ENCODE measurements at places on chromosomes 12 and 14.

- no peak for DNase-seq
Measured at GRCh38 chr14:74610866-74611649, 979 bp downstream of the LTBP2 start.

DNA sequence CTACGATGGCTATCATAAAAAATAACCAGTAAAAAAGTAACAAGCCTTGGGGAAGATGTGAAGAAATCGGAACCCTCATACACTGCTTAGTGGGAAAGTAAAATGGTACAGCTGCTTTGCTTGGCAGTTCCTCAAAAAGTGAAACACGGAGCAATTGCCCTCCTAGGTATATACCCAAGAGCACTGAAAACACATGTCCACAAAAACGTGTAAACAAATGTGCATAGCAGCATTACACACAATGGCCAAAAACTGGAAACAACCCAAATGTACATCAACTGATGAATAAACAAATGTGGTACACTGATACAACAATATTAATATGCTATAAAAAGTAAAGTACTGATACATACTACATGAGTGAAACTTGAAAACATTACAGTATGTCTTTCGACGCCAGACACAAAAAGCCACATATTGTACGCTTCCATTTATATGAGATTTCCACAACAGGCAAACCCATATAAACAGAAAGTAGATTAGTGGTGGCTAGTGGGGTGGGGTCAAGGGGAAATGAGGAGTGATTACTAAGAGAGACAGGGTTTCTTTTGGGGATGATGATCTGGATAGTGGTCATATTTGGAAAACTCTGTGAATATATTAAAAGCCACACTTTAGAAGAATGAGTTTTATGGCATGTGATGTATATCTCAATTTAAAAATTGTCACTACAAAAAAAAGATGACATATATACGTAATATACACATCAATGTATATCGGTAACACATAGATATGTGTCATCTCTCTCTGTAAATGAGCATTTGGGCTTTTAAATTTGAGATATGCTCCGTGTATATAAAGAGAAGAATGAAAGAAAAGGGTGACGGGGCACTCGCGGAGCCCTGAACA is 996 bp downstream of the SLC41A2 start:
- no peak for DNase-seq

GRCh38 chr12:96427269-96427729 is 27.1 kb upstream of the CDK17 start:
- DNase-seq, result peak; percentile 51

GRCh38 chr14:91008759-91009409 is 51.6 kb downstream of the RPS6KA5 start:
- no peak for DNase-seq

- DNase-seq, result no peak
Measured at GRCh38 chr14:21807975-21808374, 134.4 kb upstream of the OR4E1 start.

DNA sequence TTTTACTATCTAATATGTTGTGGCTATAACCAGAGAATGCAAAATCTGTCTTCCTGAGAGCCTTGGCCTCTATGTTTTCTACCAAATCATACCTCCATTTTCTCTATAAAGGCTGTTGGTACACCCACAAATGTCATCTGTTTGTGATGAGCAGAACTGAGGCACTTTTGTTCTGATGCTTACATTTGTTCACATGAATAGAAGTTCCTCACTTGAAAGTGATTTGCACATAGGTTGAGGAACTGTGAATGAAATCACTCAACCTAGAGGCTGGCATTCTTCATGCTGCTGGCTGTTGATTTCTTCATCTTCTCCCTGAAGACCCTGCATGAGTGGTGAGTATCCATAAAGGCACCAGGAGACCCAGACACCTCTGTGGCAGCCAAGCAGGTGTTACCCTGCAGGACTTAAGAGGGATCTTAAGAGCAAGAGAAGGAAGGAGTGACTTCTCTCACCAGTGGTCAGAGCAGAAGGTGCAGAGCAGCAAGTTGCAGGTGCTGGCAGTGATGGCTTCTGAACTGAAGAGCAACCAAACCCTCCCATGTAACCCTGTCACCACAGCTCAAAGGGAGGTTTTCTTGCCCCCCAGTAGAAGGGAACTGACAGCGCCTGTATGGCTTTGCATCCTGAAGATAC is 110.3 kb downstream of the HMGA2 start:
- no peak for DNase-seq

- no peak for DNase-seq
Measured at GRCh38 chr12:101490286-101490920, 15.3 kb downstream of the SPIC start.

DNA sequence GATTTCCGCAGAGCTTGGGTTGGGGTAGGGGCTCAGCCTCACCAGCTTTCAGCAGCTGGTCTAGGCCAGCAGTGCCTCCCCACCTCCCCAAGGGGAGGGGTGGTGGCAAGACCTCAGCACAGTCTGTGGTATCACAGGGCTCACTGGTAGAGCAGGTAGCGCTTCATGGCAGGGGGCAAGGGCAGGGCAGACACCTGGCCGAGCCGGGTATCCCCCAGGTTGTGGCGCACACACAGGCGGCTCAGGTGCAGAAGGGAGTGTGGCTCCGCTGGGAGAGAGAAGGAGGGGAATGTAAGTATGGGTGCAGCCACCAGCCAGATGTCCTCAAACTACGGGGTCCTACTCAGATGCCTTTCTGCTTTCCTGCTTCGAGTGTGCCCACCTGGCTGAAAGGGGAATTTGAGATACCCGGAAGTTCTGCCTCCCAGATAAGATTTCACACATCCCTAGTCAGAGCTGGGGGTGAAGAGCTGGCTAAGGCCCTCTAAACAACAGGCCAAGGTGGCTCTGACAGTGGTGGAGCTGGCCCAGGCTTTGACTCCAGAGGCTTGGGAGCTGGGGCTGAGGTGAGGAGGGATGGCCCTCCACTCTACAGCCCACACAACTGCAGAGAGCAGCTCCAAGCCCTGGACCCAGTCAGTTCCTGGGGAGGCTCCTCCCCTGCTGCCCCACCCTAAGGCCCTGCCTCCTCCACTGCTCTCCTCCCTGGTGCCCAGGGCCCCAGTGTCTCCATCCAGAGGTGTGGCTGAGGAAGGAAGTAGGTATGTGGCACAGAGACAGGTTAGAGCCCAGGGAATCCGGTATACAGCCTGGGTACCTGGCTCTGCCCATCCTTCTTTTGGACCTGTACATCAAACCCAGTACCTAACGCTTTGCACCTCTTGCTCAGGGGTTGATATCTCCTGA is 1.8 kb downstream of the SPSB2 start:
- no peak for DNase-seq

DNA sequence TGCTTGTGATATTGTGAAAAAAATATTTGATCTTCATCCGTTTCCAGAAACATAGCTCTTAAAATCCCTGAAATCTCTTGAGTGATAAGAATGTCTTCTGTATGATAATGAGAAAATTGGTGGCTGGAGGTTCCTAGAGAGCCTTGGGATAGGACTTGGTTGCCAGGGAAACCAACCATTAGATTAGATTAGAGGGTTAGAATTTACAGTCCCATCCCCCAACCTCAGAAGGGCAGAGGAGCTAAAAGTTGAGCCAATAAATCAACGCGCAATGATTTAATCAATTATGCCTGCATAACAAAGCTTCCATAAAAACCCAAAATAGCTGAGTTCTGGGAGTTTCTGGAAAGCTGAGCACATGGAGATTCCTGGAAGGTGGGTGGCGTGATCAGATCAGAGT is 10.6 kb downstream of the SEL1L start:
- no peak for DNase-seq

GRCh38 chr14:45679853-45680252 is 426.9 kb upstream of the MIS18BP1 start:
- DNase-seq, result no peak

DNA sequence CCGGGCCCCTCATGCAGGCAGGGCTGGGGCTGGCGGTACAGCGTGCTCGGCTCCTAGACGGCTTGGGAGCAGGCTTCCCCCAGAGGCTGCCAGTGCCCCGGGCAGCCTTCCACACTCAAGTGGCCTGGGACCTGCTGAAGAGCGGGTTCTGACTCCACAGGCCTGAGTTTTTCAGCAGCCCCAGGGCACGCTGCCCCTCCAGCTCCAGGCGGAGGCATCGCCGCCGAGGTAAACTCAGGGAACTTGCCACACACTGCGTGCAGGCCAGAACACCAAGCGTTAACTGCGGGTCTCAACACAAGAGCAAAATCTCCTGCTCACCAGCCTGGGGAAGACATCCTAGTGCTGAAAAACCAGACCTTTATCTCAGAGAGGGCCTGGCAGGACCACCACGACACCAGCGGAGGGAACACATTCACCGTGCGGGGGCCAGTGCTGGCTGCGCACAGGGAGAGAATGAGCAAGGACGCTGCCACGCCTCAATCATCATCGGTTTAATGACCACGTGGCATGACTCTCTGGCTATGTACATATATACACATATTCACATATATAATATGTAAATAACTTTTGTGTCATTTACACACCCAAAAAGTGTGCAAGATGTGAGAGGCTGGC is 21.3 kb downstream of the PSMC1 start:
- no peak for DNase-seq

- DNase-seq, result no peak
Measured at GRCh38 chr14:32004300-32004699, 72.8 kb upstream of the ARHGAP5 start.

GRCh38 chr12:116074686-116075085 is 202.8 kb downstream of the MED13L start:
- DNase-seq, result no peak

DNA sequence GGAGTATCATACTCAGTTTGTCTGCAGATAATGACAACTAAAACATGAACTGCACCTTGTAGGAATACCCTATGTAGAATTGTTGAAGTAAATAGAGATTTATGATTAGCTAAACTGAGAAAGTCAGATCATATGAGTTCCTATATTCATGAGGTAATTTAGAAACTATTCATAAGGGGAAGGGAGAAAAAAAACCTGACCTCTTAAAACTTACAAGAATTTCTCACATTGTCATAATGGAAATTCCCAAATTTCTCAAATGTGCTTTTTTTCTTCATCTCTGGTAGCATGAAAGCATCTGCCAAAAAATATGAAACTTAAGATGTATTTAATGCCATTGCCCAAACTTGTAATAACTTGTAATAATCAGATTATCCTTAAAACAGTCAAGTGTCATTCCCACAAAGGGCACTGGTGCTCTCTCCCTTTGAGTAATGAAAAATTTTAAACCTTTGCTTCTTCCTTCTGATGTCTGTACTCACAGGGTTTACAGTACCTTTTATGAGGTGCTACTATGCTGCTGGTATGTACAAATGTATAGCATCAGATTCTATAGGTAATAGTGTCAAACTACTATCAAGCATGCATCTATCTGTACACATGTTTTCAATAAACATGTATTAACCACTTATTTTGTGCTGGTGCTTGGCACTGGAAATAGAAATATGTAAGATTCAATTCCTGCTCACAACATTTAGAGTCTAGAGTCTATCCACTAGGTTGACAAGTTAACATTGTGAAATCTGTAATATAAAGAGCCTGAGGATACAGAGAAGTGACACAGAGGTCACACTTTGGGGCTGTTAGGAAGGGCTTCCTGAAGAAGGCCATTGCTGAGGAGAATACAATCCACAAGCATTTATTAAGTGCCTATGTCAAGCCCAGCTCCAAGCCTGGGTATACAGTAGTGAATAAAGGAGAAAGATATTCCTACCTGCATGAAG is 17.4 kb upstream of the DRAM1 start:
- no peak for DNase-seq

GRCh38 chr12:59636945-59637691 is 41.3 kb downstream of the SLC16A7 start:
- no peak for DNase-seq

DNA sequence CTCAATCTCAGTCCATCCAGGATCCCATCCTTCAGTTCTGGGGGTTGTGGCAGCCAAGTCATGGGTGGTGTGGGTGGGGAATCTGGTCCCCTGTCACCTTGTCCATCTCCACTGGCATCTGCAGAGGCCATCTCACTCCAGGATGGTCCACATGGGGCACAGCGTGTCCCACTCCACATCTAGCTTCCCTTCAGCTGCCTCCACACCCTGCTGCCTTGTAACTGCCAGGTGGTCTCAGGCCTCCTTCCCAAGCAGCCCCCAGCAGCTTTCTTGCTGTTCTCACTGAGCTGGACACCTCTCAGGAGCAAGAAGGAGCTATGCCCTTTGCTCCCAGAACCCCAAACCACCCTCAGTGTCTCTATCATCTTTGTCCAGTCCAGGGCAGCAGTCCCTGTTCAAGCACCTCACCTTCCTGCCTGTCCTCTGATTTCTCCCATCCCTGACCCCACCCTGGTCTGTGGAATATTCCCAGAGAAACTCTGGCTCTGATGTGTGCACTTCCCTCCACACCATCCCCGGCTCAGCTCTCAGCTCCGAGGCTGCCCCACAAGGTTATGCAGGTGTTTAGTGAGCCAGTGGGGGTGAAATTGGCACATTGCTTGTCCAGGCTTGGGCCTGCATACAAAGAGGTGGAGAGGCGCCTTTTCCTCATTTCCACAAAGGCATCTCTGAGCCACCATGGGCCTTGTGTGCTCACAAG is 13.7 kb upstream of the DYNC1H1 start:
- no peak for DNase-seq

DNA sequence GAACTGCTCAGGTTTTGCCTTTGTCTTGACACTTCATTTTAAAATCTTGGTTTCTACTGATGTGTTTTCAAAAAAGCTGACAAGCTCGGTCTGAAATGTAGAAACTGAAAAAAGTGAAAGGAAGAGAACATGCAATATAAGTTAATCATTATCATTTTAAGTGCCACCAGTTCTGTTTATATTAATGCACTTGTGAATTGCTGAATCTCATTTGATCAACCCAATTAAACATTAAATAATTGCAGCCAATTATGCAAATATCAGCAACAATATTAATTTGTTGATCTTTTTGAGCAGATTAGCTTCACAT is 133.8 kb downstream of the BCAT1 start:
- DNase-seq, result no peak

DNA sequence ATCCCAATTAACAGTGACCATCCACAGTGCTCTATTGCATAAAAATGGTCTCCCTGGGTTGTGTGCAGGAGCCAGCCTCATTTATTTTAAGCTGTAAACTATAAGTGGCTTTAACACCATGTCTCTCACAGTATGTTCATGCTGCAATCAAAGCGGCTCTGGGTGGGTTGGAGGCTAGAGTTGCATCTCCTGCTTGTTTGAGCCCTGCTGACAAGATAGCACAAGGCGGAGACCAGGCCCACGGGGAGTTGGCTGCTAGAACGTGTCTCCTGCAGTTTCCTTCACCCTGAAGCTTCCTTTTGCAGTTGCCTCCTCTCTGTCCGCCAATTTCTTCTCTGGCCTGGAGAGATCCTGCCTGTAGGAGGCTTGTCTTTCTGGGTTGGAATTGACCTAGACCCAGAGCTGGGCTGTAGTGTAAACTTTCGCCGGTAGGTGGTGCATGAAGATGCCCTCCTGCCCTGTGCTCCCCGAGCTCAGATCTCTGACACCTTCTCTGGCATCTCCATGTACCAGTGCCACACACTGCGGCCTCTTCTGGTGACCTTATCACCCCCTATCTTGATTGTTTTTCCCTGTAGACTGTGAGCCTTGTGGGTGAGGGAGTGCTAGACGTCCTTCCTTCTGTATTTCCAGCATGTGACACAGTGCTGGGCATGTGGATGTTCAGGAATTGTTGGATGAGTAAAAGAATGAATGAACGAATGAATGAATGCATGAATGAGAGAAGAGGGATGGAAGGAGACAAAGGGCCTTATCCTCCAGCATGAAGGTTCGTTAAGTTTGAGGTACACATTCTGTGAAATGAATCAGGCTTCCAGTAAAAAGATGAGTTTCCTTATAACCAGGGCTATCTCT is 10.4 kb downstream of the OTUB2 start:
- peak; percentile 52 for DNase-seq

GRCh38 chr14:95536036-95536593 is 1.3 kb downstream of the GLRX5 start:
- no peak for DNase-seq

- no peak for DNase-seq
Measured at GRCh38 chr12:125540580-125541204, 475.5 kb downstream of the AACS start.

GRCh38 chr12:121114806-121115205 is 17.9 kb upstream of the P2RX7 start:
- DNase-seq, result no peak

Data from bone marrow (tissue), 2 donors.